CD4-positive, CD25-positive, alpha-beta regulatory T cell (primary cell): ENCODE measurements at places on chromosomes 12 and 14.

GRCh38 chr12:94571556-94571955 lies 78.8 kb downstream of the TMCC3 start:
- no peak for DNase-seq

DNA sequence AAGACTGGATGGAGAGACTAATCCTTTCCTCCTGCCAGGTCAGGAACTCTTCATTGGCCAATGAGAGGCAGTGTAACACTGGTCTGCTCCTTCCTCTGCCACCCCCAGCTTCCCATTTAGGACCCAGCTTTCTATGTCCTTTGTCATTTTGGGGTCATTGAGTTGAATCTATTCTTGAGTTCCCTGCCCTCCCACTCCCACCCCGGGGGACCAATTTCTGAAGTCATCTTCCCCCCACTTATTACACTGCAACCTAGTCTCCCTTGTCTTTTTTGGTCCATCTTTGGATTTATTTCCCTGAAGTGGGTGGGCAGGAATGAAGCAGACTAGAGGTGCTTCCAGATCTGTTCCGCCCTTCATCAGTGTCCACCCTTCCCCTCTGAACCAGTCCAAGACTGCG lies 7.6 kb upstream of the ITGA5 start:
- DNase-seq: no peak

DNA sequence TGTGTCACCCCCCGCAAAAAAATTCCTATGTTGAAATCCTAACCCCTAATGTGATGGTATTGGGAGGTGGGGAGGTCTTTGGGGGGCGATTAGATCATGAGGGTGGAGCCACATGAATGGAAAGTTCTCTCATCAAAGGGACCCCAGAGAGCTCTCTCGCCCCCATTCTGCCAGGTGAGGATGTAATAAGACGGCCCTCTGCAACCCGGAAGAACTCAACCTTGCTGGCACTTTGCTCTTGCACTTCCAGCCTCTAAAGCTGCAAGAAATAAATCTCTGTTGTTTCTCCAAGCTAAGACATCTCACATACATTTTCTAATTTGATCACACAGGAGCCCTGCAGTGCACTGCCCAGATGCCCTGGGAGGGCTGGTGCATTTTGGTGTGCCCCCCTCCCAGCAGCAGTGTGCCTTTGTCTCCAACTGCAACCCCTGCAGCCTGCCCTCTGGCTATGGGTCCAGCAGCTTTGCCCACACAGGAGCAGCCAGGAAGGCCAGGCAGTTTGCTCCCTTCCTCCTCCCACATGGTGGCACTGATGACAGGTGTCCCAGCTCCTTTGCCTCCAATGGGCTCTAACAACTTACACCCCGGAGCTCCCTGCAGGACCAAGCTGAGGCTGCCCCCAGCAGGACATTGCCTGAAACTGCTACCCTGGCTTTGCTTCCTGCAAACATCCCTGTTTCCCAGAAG lies 59.3 kb downstream of the C14orf132 start:
- DNase-seq: peak; percentile 16

- no peak for DNase-seq
These were observed 163.4 kb downstream of the SAMD4A start for GRCh38 chr14:54730156-54730961.

GRCh38 chr12:12474471-12474928 lies 88.2 kb downstream of the DUSP16 start:
- no peak for DNase-seq

DNA sequence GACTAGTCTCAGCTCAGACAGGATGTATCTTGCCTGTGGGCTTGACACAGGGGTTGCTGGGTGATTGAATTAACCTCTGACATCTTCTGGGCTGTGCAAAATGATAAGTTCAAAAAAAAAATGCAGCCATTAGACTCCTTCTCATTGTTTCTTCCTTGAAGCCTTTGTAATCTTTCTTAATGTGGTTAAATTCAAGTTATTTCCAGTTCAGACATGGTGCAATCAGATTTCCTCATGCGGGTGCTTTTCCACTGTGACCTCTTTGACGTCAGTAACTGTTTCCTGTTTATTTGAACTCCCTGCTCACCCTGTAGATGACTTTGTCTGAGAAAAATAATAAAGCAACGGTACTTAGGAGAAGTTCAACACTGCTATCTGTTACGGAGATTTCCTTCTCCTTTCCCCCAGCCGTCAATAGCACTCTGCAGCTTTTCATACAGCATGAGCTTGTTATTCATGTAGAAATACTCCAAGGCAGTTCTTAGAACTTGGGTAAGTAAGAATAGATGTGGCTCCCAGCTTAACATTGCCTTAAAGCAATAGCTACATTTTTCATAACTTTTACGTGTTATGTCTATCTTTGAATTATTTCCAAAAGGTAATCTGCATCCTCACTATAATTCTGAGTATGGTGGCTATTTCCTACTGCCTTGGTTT lies 155.5 kb downstream of the PRKCH start:
- DNase-seq: peak; percentile 70

DNA sequence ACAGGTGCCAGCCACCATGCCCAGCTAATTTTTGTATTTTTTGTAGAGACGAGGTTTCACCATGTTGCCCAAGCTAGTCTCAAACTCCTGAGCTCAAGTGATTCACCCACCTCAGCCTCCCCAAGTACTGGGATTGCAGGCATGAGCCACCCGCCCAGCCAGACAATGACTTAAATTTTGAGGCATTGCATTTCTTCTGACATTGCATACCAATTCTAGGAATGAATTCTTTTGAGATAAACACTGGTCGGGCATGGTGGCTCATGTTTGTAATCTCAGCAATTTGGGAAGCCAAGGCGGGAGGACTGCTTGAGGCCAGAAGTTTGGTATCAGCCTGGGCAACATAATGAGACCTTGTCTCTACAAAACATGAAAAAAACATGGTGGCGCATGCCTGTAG lies 2.5 kb upstream of the CELA1 start:
- DNase-seq: no peak

DNA sequence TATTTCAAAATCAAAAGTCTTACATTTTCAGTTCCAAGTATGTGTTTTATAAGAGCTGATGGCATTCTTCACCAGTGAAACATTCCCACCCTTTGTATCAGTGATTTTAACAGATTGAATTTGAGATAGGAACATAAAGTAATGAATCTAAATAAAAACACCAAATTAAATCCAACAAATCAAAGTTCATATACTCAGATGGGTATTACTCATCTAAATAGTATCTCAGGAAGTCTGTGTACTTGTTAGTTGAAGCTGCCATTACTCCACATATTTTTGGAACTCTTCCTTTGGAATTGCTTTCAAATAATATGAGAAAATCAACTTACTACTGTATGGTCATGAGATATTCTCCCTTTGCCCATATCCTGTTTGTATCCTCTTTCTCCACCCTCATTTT lies 89.1 kb downstream of the MIA2 start:
- no peak for DNase-seq

- DNase-seq: no peak
These were observed 85.8 kb upstream of the BCAT1 start for GRCh38 chr12:25034676-25035075.

DNA sequence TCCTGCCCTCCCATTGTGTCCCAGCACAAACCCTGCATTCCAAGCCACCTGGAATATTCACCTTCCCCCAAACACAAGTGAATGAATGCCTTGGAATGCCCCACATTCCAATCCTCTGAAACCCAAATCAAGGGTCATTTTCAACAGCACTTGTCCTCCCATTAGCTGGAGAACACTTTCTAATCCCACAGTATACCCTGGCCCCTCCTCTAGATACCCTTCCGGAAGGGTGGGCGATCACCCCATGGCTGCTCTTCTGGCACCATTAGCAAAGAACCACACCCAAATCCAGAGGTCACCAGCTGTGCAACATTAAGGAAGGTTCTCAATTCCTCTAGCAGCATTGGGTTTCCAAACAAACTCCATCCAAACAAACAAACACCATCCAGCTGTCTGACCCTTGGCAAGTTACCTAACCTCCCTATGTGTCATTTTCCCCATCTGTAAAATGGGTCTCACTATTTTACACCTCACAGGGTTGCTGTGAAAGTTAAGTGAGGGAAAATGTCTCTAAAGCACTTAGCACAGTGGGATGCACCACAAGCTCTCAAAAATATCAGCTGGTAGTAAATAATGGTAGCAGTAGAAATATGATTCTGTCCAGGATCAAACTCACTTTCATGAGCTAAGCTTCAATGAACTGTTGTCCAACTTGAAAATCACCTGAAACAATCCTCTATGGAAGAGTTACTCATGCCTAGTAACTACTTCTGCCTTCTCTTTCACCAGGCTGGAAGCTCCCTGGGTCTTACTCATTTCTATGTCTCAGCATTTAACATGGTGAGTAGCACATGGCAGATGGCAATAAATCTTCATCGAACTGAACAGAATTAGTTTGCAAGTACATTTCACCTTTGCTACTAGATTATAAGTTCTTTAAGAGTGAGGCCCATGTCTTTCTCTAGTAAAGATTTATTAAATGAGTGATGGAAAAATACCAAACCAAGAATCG lies 5.3 kb downstream of the NUAK1 start:
- no peak for DNase-seq

DNA sequence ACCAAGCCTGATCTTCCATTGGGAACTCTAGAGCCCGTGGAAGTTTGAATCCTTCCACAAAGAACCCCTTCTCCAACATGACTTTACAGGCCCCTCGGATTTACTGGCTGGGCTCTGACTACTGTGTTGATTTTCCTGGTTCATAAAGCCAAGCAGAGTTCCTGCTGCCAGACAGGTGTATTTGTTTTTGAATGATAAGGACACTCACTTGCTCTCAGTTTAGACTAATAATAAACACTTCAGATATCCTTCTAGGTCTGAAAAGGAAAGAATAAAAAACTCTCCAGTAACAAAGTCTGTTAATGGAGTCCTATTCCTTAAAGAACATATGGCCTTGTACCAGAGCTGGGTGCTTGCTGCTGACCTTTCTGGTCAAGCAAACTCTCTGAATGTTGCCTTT lies 31.0 kb downstream of the SIX1 start:
- no peak for DNase-seq

DNA sequence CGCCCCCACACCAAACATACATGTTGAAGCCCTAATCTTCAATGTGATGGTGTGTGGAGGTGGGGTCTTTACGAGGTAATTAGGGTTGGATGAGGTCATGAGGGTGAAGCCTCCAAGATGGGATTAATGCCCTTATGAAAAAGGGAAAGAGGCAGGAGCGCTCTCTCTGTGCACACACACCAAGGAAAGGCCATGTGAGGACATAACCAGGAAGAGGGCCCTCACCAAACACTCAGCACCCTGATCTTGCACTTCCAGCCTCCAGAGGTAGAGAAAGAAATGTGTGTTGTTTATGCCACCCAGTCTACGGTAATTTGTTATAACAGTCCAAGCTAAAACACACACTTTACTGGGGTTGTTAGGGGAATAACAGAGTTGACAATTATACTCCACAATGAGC lies 14.6 kb upstream of the PITPNM2 start:
- DNase-seq: no peak

DNA sequence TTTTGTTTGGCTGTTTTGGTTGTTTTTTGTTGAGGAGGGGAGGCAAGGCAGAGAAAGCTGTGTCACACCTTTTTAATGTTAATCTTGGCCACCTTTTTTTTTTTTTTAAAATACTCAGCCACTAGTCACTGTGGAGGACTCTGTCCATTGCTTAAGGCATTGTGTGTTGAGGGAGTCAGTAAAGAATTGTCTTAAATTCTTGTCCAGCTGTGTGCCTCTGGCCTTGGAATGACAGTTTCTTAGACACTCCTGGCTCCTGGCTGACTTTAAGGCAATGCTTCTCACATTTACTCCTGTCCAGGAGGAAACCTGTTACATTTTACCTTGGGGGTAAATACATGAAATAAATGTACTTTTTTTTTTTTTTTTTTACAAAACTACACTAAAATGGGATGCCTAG lies 18.1 kb upstream of the SMCO2 start:
- no peak for DNase-seq

GRCh38 chr12:118373616-118374015 lies 909 bp upstream of the TAOK3 start:
- DNase-seq: no peak
